ENCODE measurements at places on chromosomes 3 and 15. TPM values are rescaled to one million over a fixed set of nuclear protein-coding genes. Genes with fewer than 3 reads are reported as not detected.

MEGF11 gene
- total RNA-seq: 0.27 TPM

TXNRD3 gene
- total RNA-seq: 15.1 TPM

GP9 gene
- total RNA-seq: 4.0 TPM

C3orf20 gene
- under 0.01 TPM for total RNA-seq

PROS1 gene
- 0.54 TPM for total RNA-seq

DIPK2A gene
- 47.1 TPM for total RNA-seq

IL17RE gene
- total RNA-seq: 1.9 TPM

SLC9C1 gene
- 0.54 TPM for total RNA-seq

Data from hematopoietic multipotent progenitor cell (in vitro differentiated cells).